ENCODE measurements at places on chromosomes 4 and X.

- DNase-seq: no peak
Measured at GRCh38 chrX:129640737-129641136, 14.0 kb downstream of the APLN start.

GRCh38 chr4:144699565-144699964 lies 53.6 kb downstream of the HHIP start:
- DNase-seq: no peak

DNA sequence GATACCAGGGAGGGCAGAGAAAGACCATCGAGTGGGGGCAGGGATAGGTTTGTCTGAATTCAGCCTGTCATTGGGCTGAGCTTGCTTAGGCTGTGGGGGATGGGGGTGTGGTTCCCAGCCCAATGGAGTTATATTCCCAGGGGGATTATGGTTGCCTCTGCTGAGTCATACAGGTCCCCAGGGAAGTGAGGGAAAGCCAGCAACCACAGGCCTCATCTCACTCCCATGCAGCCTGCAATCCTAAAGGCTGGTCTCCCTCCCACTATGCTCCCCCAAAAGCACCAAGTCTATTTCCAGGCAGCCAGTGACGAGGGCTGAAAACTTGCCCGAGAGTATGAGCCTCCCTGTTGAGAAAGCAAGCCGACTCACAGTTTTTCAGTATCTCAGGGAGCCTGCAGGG lies 39.3 kb downstream of the AFM start:
- no peak for DNase-seq

- DNase-seq: no peak
Measured at GRCh38 chr4:42750091-42750490, 93.2 kb upstream of the ATP8A1 start.

DNA sequence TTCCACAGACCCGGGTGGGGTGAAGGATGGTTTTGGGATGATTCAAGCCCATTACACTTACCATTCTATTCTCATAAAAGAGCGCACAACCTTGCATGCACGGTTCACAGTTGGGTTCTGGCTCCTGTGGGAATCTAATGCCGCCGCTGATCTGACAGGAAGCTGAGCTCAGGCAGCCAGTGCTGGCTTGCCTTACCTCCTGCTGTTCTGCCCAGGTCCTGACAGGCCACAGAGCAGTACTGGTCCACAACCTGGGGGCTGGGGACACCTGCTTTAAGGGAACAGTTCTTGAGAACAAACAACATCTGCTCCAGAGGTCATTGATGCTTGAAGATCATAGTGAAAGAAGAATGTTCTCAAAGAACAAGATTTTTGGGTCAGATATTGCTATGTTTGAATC lies 8.0 kb upstream of the HS3ST1 start:
- DNase-seq: no peak

DNA sequence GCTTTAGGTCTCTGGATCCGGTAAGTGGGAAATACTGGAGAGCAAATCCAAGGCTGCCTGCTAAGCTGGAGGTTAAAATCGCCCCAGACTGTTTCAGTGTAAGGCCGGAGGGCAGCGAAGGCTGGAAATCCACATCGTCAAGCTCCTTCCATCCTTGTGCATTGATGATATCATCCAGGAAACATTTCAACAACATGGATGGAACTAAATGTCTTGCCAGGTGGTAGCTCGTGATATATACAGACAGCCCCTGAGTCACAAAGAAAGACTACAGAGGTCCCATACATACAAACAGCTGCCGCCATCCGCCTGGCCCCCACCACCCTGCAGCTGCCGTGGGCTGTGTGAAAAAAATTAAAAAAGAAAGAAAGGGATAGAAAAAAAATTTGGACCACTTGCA lies 148.9 kb upstream of the RBPJ start:
- DNase-seq: no peak

- peak; percentile 25 for DNase-seq
Measured at GRCh38 chr4:41661442-41662076, 87.0 kb downstream of the PHOX2B start.

GRCh38 chr4:15020502-15021286 lies 18.4 kb downstream of the CPEB2 start:
- DNase-seq: no peak

GRCh38 chrX:15815779-15816437 lies 25.6 kb downstream of the ZRSR2 start:
- no peak for DNase-seq

DNA sequence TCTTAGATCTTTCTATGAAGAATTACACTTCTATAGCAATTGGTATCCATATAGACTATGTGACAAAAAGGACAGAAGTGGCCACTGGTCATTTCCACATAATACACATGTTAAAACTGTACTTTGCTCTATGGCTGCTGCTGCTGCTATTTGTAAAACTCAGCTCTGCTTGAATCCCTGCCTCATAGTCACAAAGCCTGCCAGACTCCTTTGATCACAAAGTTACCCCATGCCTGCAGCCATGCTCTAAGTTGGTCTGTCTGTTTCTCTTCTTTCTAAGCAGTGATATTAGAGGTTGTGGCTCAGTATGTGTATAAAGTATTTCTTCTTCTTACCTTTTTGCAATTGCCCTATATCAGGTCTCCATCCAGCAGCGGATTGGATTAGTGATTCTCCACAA lies 210.9 kb downstream of the GRID2 start:
- DNase-seq: no peak

- no peak for DNase-seq
Measured at GRCh38 chr4:20813700-20814099, 113.4 kb downstream of the PACRGL start.

- DNase-seq: no peak
Measured at GRCh38 chr4:33890841-33891240, 2353.5 kb downstream of the ARAP2 start.

- no peak for DNase-seq
Measured at GRCh38 chr4:13928214-13928613, 300.7 kb upstream of the BOD1L1 start.

DNA sequence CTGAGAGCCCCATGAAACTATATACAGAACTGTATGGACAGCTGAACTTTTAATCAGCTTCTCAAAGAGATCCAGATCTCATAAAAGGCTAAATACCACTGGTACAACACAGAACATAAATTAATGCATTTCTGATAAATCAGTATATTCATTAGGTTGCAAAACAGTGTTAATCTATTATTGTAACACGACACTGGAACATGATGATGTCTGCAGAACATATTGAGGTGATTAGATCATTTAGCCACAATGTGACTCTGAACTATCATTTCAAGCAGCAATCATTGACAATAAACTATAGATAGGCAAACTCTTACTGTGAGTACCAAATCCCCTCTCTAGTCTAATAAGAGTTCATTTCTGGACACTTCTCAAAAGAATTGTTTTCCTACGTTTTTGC lies 50.3 kb downstream of the GASK1B start:
- no peak for DNase-seq

- DNase-seq: no peak
Measured at GRCh38 chrX:72100824-72101351, 30.8 kb downstream of the RTL5 start.

GRCh38 chr4:101701551-101701950 lies 89.0 kb upstream of the BANK1 start:
- DNase-seq: no peak

GRCh38 chr4:114304567-114304966 lies 294.0 kb upstream of the UGT8 start:
- peak; percentile 19 for DNase-seq

- DNase-seq: no peak
Measured at GRCh38 chrX:123175366-123176122, 8.5 kb upstream of the GRIA3 start.

GRCh38 chr4:133972586-133972985 lies 229.0 kb downstream of the PABPC4L start:
- DNase-seq: no peak

GRCh38 chrX:48813644-48814043 lies 11.8 kb downstream of the HDAC6 start:
- no peak for DNase-seq

DNA sequence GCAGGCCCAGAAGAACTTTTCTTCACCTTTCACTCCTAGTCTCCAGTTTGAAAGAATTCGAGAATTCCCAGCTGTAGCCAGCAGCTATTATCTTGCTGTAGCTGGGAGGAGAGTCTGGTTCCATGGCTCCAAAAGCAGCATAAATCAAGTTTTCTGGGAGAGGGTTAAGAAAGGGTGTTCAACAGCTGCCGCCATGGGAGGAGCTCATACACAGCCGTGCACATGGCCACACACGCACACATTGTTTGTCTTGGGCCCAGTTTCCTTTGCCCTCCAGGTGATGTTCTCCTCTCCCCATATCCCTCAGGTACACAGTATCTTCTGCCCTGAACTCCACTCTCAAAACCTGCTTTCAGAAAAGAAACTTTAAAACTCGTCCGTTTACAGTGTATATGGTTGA lies 4.1 kb upstream of the GPC3 start:
- no peak for DNase-seq

DNA sequence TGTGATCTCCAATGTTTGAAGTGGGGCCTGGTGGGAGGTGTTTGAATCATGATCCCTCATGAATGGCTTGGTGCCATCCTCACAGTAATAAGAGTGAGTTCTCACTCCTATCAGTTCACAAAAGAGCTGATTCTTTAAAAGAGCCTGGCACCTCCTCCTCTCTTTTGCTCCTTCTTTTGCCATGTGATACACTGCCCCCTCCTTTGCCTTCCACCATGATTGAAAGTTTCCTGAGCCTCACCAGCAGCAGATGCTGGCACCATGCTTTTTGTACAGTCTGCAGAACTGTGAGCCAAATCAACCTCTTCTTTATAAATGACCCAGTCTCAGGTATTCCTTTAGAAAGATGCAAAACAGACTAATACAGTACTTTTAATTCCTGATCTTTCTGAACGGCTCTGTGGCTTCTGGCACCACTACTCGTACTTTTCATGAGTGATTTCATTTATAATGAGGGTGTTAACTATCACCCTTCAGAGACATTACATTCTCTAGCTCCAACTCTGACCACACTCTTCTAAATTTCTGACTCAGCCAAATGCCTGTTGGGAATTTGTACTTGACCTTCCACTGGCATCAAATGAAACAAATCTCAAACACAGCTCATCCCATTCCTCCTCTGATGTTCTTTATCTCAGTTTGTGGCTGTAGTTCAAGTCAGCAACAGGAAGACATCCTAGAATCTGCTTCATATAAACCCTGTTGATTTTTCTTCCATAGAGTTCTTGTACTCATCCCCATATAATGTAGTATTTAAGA lies 4.2 kb downstream of the UFSP2 start:
- DNase-seq: peak; percentile 3

DNA sequence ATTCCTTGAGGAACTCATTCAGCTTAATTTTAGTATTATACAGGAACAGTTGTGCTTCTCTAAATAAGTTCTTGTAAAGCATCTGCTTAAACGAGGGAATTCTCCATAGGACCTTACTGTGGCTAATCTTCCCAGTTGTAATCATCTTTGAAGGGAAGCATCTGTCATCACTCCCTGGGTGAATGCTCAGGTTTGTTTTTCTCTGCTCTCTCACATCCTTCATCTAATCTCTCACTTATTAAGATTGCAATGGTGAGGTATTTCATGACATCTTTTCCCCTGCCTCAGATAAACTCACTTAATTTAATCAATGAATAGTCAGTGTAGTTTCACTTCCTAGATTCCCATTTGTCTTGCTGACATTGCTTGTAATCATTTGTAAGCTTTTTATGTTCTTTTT lies 121.8 kb upstream of the ADAMTS3 start:
- no peak for DNase-seq

DNA sequence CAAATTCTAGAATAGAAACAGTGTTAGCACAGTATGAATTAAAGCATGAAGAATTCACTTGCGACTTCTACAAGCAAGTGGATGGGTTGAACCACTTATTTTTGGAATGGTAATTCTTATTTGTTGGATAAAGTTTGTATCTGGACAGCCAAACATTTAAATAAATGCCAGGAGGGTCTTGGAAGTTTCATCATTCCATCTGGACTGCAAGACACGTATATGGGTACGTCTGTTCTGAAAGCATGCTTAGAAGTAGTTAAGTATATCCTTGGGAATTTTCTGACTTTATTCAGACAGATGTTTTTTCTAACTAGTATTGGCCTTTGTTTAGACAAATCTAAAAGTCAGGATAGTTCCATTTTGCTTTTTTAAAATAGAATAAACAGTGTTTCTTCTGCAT lies 77.5 kb upstream of the CASK start:
- DNase-seq: no peak

GRCh38 chr4:187065396-187065795 lies 341.7 kb upstream of the FAT1 start:
- DNase-seq: no peak

GRCh38 chrX:149222040-149222439 lies 283.1 kb downstream of the IDS start:
- no peak for DNase-seq

GRCh38 chr4:185529413-185529812 lies 5.9 kb downstream of the PDLIM3 start:
- DNase-seq: no peak

DNA sequence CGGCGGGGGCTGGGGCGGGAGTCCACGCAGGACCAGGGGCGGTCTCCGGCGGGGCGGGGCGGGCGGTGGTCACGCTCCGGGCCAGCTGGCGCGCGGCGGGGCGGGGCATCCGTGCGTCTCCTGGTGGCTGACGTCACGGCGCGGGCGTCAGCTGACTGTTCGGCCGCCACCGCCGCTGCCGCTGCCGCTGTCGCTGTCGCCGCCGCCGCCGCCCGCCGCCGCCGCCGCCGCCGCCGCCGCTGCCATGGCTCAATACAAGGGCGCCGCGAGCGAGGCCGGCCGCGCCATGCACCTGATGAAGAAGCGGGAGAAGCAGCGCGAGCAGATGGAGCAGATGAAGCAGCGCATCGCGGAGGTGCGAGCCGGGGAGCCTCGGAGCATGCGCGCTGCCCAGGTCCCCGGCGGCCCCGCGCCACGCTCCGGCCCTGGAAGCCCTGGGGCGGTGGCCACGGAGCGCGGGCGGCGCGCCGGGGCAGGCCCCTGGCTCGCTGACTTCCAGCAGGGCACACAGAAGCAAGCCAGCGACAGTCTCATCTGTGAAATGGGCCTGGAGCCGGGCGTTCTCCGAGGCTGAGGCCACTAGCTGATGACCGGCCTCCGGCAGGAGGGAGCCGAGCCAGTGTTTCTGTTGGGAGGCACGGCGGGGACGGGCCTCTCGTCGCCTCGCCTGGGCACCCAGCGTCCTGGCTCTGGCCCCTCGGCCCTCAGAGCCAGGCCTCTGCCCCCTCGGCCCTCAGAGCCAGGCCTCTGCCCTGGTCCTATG lies at the start of gene FAM50A:
Gene FAM50A, plus strand, starts transcription at position 150 of the 763 bp plus-strand sequence. Its CDS starts 95 bp downstream, at position 245.
- DNase-seq: no peak

- no peak for DNase-seq
Measured at GRCh38 chr4:123114915-123115756, 192.7 kb upstream of the NUDT6 start.

- DNase-seq: no peak
Measured at GRCh38 chr4:87557348-87557747, 28.2 kb upstream of the SPARCL1 start.

DNA sequence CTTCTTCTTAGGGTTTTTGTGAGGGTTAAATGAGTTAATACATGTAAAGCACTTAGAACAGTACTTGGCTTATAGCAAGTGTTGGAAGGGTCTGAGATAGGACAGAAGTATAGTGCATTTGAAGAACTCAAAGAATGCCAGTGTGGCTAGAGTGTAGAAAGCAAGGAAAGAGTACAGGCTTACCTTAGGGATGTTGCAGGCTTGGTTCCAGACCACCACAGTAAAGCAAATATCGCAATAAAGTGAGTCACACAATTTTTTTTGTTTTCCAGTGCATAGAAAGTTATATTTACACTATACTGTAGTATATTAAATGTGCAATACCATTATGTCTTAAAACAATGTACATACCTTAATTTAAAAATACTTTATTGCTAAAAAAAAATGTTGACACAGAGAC lies 41.3 kb downstream of the KIF4A start:
- no peak for DNase-seq

- no peak for DNase-seq
Measured at GRCh38 chr4:19844446-19844845, 407.3 kb upstream of the SLIT2 start.

Measured in AG09319 (cell line).